ENCODE measurements at places on chromosomes 6 and 20. TPM values are rescaled to one million over a fixed set of nuclear protein-coding genes. Genes with fewer than 3 reads are reported as not detected.

DNA sequence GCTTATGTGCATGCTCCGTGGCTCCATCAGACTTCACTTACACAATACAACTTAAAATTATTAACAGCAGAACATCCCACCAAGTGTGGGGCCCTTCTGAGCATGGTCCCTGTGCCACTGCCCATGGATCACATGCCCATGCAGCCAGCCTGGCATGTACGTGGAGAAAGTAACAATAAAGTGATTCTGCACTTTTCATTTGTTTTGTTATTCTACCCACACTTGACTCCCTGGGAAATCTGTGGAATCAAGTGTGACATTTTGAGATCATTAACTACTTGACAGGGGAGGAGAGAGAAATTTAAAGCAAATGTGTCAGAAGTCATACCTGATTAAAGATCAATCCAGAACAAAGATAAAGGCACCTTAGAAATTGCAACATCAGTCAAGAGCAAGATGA lies 112.0 kb downstream of the ISM1 start:
- DNase-seq, result no peak

The COX4I2 gene
- 7.9 TPM for total RNA-seq

The DYNLT2 gene
- total RNA-seq, result 13.0 TPM

DNA sequence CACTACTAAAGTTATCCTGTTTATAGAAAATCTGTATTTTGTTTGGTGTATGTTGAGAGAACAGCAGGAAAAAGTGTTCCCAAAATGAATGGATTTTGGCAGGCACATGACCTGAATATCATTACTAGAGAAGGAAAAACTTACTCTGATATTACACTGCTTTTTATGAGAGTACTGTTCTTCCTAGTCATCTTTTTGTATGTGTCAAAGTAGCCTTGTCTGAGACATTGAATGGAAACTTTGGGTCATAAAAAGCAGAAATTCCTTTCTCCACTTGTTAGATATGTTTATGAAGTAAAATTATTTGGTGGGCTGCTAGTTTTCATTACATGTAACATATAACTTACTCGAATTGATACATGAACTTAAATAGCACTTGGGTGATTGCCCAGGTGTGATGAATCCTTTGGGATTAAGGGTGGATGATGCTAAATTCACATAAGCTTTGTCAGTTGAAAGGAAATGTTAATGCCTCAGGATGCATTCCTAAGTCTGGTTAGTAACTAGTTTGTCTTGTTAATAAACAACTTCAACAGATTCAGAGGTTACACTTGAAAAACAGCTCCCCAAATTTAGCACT lies 206.7 kb downstream of the CENPW start:
- DNase-seq, result peak; percentile 40

DNA sequence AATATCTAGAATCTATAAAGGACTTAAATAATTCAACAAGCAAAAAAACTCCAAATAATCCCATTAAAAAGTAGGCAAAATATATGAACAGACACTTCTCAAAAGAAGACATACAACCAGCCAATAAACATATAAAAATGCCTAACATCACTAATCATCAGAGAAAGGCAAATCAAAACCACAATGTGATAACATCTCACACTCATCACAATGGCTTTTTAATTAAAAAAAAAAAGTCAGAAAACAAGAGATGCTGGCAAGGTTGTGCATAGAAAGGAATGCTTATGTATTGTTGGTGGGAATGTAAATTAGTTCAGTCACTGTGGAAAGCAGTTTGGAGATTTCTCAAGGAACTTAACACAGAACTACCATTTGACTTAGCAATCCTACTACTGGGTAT lies 979.6 kb upstream of the MAP3K7 start:
- DNase-seq, result no peak

GRCh38 chr6:16762550-16763477 lies 1.6 kb upstream of the ATXN1 start:
- peak; percentile 78 for DNase-seq

- DNase-seq, result no peak
These were observed 27.9 kb upstream of the ZFP64 start for GRCh38 chr20:52219441-52219840.

GRCh38 chr6:73747289-73747688 lies 51.3 kb downstream of the CD109 start:
- no peak for DNase-seq

The TMEM30A gene
- 138 TPM for total RNA-seq
